A673 (cell line): ENCODE measurements at places on chromosomes 11 and 22.

DNA sequence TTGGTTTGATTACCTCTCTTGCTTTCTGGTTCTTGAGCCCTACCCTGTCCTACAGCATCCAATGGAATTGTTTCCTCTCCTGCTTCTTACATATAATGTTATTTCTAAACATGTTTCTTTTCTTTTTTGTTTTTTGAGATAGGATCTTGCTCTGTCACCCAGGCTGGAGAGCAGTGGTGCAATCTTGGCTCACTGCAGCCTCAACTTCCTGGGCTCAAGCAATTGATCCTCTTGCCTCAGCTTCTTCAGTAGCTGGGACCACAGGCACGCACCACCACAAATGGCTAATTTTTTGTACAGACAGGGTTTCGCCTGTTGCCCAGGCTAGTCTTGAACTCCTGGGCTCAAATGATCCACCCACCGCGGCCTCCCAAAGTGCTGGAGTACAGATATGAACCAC lies 105.9 kb downstream of the SGSM3 start:
- no peak for DNase-seq

GRCh38 chr11:112176077-112176476 lies 765 bp downstream of the BCO2 start:
- no peak for DNase-seq

DNA sequence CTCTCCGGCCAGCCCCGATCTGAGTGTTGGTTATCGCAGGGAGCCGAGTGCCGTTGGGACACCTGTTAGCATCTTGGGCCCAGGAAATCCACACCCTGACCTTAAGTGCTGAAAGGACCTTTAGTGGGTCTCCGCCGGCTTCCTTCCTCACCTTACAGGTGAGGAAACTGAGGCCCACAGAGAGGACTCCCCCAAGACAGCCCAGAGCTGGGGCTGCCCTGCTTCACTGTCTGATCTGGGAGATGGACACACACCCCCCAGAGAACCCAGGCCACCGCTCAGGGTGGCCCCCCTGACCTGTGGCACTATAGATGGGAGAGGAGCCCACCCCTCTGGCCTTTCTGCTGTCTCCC lies 73.6 kb downstream of the FBLN1 start:
- DNase-seq, result no peak

- DNase-seq, result no peak
Observed at GRCh38 chr22:43109921-43110443, 568 bp upstream of the BIK start.

- DNase-seq, result no peak
Observed at GRCh38 chr11:78560826-78561484, 13.7 kb downstream of the NARS2 start.

DNA sequence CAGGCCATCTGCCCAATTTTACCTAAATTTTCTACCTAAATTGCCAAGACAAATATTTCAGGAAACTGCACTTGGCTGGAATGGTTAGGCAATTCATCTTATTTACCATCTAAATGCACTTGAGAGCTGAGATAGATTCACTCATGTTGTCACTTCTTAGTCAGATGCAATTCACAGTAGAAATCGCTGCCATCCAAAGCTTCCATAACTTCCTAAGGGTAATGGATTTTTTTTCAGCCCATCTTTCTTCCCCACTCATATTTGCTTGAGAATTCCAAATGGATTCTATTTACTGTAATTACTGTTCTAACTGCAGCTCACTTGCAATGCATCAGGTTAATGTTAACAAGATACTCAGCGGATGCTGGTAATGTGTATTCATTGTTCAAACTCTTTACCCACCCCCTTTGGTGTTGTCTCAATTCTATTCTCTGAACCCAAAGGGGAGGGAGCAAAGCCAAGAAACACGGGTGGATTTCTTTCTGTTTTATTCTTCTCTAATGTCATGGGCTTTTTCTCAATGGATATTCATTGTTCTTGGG lies 96.0 kb downstream of the TENM4 start:
- no peak for DNase-seq

DNA sequence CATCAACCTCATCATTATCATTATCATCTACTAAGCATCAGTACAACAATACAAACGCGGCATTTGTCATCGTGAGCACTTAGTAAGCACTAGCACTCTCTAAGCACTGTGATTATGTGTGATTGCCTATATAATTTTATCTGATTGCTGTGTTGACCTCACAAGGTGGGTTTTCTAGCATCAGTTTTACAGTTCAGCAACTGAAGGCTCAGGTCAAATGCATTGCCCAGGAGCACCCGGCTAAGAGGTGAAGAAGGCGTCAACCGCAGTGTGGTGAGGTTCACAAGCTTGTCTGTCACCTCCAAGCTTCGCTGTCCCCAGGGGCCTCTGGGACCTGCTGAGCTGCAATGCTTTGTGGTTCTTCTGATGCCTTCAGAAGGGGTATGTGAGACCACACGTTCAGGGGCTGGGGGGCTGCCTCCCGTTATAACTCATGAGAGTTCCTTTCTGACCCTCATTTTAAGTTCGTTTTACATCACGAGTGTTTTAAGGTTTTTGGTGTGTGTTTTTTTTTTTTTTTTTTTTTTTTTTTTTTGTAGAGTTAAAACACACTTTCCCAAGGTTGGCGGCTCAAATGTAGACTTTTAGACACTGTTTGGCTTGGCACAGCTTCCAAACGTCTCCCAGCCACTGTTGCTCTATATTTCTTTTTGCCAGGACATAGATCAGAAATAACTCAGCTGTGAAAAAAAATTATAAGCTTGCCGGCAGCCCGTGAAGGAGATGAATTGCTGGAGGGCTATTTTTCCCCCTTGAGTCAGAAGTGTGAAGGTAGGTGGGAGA lies 33.8 kb upstream of the SCUBE1 start:
- DNase-seq, result no peak

- DNase-seq, result no peak
Observed at GRCh38 chr11:45089251-45089650, 57.2 kb upstream of the PRDM11 start.

DNA sequence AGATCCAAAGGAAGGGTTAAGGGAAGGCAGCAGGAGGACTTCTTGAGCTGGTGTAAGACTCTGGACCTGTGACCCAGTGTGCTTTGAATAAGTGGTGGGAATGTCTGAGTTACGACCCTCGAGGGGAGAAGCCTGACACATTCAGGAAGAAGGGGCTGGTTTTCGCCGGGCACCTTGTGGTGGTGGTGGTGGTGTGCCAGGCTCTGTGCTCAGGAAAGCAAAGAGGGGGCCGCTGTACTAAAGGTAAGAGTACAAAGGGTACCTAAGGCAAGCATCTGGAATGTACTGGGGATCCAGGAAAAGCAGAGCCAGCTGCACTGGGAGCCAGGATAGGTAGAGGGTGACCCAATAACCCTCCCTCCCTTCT lies 6.3 kb downstream of the KLHL35 start:
- no peak for DNase-seq

- DNase-seq, result peak; percentile 2
Observed at GRCh38 chr11:11731311-11732083, 109.7 kb upstream of the GALNT18 start.

DNA sequence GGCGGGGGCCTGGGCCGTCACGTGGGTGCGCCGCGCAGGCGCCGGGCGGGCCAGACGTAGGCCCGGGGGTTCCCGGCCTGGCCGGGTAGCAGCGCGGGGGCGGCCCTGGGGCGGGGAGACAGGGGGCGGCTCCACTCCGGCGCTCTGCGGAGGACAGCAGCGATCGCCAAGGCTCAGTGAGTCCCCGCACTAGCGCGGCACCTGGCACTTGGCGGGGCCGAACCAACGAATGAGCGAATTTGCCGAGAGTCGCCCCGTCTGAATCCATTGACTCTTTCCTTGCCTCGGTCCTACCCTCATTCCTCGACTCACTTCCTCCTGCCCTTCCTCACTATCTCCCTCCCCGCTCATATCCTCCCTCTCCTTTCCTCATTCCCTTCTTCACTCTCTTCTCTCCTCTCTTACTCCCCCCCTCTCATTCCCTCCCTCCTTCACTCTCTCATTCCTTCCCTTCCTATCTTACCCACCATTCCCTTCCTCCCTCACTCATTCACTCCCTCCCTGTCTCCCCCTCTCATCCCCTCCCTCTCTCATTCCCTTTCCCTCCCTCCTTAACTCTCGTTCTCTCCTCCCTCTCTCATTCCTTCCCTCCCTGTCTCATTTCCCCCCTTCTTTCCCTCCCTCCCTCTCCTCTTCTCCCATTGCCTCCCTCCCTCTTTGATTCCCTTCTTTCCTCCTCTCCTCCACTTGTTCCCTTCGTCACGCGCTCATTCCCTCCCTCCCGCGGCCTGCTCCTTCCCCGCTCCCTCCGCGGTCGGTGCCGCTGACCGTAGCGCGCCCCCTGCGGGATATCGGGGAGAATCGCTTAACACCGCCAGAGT lies 476 bp upstream of the KLHL22 start:
- DNase-seq, result peak; percentile 95

DNA sequence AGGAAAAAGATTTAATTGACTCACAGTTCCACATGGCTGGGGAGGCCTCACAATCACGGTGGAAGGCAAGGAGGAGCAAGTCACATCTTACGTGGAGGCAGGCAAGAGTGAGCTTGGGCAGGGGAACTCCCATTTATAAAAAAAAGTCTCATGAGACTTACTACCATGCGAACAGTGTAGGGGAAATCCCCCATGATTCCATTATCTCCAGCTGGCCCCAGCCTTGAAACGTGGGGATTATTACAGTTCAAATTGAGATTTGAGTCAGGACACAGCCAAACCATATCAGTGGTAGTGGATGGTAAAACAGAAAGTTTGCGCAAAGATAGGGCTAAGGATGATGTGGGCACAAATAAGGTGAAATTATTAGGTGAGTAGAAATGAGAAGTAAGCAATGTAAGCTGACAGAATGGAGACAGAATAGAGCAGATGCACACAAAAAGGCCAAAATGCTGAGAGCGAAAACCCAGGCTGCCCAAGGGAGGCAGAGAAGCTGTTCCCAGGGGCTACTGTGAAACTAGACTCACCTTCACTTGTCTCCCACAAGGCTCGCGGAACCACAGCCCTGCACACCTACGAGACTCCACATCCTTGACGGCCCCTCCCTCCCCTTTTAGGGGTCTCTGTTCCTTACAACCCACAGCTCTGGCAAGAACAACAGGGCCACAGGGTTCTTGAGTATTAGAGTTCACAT lies 377.6 kb downstream of the CADM1 start:
- no peak for DNase-seq

DNA sequence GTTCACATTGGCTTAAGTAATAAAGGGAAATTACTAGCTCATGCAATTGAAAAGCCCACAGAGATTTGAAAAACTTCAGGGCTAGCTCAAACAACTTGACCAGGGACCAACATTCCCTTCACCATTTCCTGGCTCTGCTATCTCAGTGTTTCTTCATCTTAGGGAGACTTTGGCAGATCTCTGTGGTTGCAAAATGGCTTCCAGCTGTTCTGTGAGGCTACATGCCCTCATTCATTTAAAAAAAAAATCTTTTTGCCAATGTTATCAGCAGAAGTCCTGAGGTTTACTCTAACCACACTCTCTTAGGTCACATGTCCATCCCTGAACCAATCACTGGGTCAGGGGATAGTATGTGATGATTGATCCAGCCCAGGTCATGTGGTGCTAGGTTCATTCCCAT lies 13.9 kb upstream of the RASSF10 start:
- no peak for DNase-seq

GRCh38 chr11:17905477-17905876 lies 107.4 kb downstream of the SERGEF start:
- DNase-seq, result no peak

DNA sequence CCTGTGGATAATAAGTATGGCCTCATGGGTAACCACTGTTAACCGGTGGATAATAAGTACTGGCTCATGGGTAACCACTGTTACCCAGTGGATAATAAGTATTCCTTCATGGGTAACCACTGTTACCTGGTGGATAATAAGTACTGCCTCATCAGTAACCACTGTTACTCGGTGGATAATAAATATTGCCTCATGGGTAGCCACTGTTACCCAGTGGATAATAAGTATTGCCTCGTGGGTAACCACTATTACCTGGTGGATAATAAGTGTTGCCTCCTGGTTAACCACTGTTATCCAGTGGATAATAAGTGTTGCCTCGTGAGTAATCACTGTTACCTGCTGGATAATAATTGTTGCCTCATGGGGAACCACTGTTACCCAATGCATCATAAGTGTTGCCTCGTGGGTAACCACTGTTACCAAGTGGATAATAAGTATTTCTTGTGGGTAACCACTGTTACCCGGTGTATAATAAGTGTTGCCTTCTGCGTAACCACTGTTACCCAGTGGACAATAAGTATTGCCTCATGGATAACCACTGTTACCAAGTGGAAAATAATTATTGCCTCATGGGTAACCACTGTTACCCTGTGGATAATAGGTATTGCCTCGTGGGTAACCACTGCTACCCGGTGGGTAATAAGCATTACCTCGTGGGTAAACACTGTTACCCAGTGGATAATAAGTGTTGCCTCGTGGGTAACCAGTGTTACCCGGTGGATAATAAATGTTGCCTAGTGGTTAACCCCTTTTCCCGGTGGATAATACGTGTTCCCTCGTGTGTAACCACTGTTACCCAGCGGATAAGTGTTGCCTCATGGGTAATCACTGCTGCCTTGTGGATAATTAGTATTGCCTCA lies 26.6 kb upstream of the NXPE4 start:
- no peak for DNase-seq

DNA sequence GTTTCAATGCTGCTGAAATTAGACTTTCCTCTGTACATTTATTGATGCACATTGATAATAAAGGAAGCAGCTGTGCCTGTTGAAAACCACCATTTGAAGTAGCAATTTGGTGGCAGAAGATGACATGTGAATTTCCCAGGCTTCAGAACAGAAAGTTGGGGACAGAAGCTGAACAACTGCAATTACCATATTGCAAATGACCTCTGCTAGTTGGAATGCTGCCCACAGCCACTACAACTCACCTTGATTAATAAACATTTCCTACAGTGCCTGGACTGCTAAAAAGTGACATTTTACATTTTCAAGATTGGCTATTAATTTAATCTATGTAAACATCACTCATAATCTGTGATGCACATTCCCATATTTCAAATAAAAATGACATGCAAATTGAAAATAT lies 208.6 kb downstream of the LUZP2 start:
- DNase-seq, result no peak

DNA sequence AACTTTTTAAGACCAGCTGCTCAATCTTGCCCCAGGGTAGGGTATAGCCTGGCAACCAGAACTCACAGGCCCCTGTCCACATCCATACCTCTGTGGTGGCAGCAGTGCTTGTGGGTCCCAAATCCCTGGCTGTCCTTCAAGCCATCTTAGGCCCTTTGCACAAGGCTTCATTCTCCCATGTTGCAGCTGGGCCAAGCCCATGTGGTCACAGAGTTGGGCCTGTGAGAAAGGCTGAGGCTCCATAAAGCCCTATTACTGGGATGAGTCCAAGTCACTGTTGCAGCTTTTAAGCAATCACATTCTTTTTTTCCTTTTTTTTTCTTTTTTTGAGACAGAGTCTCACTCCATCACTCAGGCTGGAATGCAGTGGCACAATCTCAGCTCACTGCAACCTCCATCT lies 47.9 kb upstream of the SLC25A1 start:
- DNase-seq, result no peak

- peak; percentile 94 for DNase-seq
Observed at GRCh38 chr11:126341760-126342161, 13.7 kb upstream of the ST3GAL4 start.

GRCh38 chr11:126430581-126431335 lies 75.3 kb downstream of the ST3GAL4 start:
- no peak for DNase-seq

GRCh38 chr11:69661413-69661715 lies 13.8 kb downstream of the LTO1 start:
- no peak for DNase-seq
